ENCODE measurements at places on chromosomes 2 and 18. TPM values are rescaled to one million over a fixed set of nuclear protein-coding genes. Genes with fewer than 3 reads are reported as not detected.

DNA sequence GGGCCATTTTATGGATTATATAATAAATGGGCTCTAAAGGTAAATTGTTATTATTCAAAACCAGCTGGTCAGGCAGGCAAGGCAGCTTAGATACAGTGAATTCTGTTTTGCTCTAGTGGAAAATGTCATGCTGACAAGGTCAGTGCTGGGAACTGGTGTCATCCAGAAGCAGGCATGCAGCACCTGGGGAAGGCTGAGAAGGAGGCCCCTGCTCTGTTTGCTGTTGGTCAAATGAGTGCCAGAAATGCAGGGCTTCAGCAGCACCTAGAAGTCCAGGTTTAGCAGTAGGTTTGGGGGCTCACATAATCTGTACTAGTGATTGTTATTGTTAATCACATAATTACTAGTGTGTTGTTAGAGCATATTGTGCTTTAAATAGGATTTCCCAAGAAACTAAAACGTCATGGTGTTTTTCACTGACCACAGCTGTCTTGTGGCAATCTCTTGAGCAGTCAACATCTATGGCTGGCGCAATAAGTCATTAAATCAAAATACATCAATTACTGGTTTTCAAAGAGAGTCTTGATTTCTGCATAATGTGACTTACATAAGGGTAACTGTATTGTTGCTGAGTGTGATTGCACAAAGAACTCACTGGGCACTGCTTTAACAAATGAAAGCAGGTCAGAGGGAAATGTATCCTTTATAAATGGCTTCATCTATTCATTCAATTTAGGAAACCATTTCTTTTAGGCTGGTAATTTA is 99.1 kb downstream of the MYO3B start:
- no peak overlapping the region for H3K4me3 ChIP-seq
- H3K27ac ChIP-seq = no peak overlapping the region
- DNase-seq = no peak
- no peaks in the 10 kb centered on the region for H3K4me1 ChIP-seq

- H3K4me1 ChIP-seq = no peaks in the 10 kb centered on the region
- no peak overlapping the region for H3K27ac ChIP-seq
- H3K27me3 ChIP-seq = no peaks in the 10 kb centered on the region
- H3K36me3 ChIP-seq = no peaks in the 10 kb centered on the region
Observed at GRCh38 chr2:52128081-52128480, 1096.1 kb upstream of the NRXN1 start.

DNA sequence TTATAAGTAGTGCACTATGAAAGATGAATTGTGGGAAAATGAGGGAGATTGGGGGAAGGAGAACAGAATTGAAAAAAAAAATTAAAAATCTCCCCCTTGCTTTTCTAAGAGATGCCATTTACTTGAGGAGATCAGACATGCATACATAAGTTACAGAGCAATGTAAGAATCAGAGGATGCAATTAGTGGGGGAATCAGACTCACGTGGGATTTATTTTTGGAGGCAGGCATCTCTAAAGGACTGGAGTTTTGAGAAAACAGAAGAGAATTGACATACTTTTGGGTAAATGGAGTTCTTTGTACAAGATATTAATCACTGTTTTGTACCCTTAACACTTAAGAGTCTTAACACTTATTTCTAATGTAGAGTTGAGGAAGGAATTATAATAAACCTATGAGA is 52.7 kb downstream of the MTX2 start:
- no peak overlapping the region for H3K27ac ChIP-seq
- H3K4me3 ChIP-seq = no peak overlapping the region
- peaks cover 4% of the 10 kb centered on the region for H3K36me3 ChIP-seq
- DNase-seq = no peak
- no peaks in the 10 kb centered on the region for H3K27me3 ChIP-seq

DNA sequence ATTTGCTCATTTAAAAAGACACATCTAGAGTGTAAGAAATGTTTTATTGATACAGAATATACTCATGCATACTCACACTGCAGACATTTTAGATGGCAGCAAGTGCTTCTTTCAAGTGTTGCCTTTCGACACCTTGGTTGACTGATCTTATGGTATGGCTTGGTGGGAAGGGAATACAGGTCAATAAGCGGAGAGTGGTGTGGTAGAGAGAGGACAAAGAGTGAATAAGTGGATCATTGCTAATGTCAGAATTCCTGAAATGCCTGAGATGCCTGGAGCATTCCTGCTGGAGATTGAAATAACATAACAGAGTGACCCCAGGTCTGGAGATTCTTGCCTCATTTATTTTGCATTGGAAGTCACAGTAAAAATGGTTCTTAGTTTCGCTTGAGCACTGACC is 76.7 kb downstream of the RND3 start:
- H3K4me1 ChIP-seq = no peaks in the 10 kb centered on the region
- no peaks in the 10 kb centered on the region for H3K27me3 ChIP-seq
- no peaks in the 10 kb centered on the region for H3K36me3 ChIP-seq
- H3K27ac ChIP-seq = no peak overlapping the region
- no peak for DNase-seq

GRCh38 chr2:133573491-133574162 is 5.4 kb upstream of the NCKAP5 start:
- no peaks in the 10 kb centered on the region for H3K36me3 ChIP-seq
- H3K4me1 ChIP-seq = peaks cover 4% of the 10 kb centered on the region
- H3K27ac ChIP-seq = no peak overlapping the region
- H3K27me3 ChIP-seq = no peaks in the 10 kb centered on the region
- no peak overlapping the region for H3K4me3 ChIP-seq

- H3K4me3 ChIP-seq = no peak overlapping the region
- no peak overlapping the region for H3K27ac ChIP-seq
- DNase-seq = no peak
- no peaks in the 10 kb centered on the region for H3K4me1 ChIP-seq
- no peaks in the 10 kb centered on the region for H3K36me3 ChIP-seq
- H3K27me3 ChIP-seq = no peaks in the 10 kb centered on the region
Observed at GRCh38 chr2:100038011-100038410, 104.4 kb downstream of the AFF3 start.

GRCh38 chr18:68418881-68419280 is 296.0 kb downstream of the TMX3 start:
- H3K4me1 ChIP-seq = no peaks in the 10 kb centered on the region
- DNase-seq = no peak
- no peaks in the 10 kb centered on the region for H3K36me3 ChIP-seq
- H3K27me3 ChIP-seq = no peaks in the 10 kb centered on the region

GRCh38 chr2:231449503-231450054 is 14.7 kb downstream of the NCL start:
- H3K4me3 ChIP-seq = no peak overlapping the region
- no peaks in the 10 kb centered on the region for H3K27me3 ChIP-seq
- peaks cover 19% of the 10 kb centered on the region for H3K36me3 ChIP-seq
- H3K4me1 ChIP-seq = no peaks in the 10 kb centered on the region

- no peak overlapping the region for H3K4me3 ChIP-seq
- H3K4me1 ChIP-seq = no peaks in the 10 kb centered on the region
- DNase-seq = no peak
- H3K27me3 ChIP-seq = no peaks in the 10 kb centered on the region
Observed at GRCh38 chr2:201329409-201329808, 27.7 kb downstream of the FLACC1 start.

GRCh38 chr18:292271-292670 is 24.4 kb upstream of the THOC1 start:
- no peak overlapping the region for H3K27ac ChIP-seq
- no peaks in the 10 kb centered on the region for H3K36me3 ChIP-seq

DNA sequence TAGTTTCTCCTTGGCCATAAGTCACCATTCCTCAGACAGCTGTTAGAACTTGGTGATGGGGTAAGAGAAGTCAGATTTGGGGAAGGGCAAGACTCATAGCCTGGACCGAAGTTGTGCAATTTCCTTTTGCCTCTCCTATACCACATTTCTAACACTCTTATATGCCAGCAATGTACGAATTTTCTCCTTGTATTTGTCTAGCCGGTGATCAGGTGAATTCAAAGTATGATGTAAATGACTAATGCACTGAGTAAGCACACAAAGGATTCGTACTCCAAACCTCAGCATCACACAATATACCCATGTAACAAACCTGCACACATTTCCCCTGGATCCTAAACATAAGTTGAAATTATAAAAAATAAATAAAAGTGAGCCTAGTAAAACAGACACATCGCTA is 1143.5 kb upstream of the CELF4 start:
- no peak overlapping the region for H3K27ac ChIP-seq
- H3K4me1 ChIP-seq = no peaks in the 10 kb centered on the region
- no peak overlapping the region for H3K4me3 ChIP-seq
- no peaks in the 10 kb centered on the region for H3K27me3 ChIP-seq

DNA sequence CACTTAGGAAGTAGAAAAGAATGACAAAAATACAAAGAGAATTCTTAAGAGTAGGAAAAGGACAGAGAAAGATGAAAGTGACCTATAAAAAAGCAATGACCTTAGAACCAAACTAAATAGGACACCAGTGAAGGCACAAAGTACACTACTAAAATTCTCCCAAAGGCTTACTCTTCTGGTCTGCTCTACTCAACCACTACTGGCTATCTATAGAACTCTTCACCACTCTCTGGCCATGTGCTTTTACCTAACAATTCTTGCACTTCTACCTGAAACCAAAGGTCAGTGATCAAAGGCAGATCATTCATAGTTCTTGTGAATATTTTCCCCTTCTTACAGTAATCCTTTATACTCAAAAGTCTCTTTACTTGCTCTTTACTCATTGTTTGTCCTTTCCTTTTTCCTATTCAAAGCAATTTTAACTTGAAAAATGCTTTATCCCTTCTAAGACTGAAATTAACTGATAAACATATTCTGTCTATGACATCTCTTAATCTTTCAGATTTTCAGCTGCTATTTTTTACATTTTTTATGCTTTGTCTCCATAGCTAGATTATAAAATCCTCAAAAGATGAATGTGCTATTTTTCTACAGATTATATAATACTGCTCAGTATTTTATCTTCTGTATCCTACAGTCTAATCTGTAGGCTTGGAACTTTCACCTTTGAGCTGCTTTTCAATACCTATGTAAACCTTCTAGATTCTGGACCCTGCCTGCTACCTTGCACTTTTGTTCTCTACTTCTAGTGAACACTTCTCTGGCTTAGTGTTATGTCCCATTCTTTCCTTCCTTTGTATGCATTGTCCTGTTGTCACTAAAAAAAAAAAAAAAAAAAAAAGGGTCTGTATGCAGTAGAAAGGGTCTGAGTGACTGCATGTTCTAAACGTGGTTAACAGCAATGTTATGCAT is 64.6 kb downstream of the NCKAP1 start:
- H3K27me3 ChIP-seq = no peaks in the 10 kb centered on the region
- H3K27ac ChIP-seq = no peak overlapping the region
- no peak overlapping the region for H3K4me3 ChIP-seq
- H3K36me3 ChIP-seq = peaks cover 43% of the 10 kb centered on the region
- no peak for DNase-seq
- H3K4me1 ChIP-seq = no peaks in the 10 kb centered on the region

DNA sequence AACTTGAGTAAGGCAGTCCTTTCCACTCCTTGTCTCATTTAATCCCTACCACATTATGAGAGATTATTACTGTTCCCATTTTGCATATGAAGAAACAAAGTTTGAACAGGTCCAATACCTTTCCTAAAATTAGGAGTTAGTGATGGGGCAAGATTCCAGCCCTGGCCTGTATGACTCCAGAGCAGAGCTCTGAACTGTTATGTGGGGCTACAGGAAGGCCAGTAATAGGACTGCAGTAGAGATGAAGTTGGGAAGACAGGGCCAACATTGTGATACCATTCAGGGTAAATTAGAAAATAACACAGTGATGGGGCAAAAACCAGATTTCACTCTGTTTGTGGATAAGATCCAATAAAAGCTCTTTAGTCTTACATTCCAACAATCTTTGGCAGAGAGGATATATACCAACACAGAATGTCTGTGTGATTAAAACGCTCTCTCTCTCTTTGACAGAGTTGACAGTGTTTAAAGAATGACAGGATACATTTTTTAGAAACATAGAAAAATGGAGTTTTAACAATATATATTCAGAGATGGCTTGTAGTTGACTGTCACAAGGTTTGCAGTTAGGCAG is 22.7 kb downstream of the KATNAL2 start:
- no peaks in the 10 kb centered on the region for H3K36me3 ChIP-seq
- H3K4me3 ChIP-seq = no peak overlapping the region
- no peaks in the 10 kb centered on the region for H3K27me3 ChIP-seq

- peaks cover 15% of the 10 kb centered on the region for H3K4me1 ChIP-seq
- no peaks in the 10 kb centered on the region for H3K27me3 ChIP-seq
- H3K36me3 ChIP-seq = no peaks in the 10 kb centered on the region
- no peak overlapping the region for H3K27ac ChIP-seq
- DNase-seq = peak; percentile 43
Observed at GRCh38 chr2:239212929-239213642, 187.7 kb downstream of the HDAC4 start.

DNA sequence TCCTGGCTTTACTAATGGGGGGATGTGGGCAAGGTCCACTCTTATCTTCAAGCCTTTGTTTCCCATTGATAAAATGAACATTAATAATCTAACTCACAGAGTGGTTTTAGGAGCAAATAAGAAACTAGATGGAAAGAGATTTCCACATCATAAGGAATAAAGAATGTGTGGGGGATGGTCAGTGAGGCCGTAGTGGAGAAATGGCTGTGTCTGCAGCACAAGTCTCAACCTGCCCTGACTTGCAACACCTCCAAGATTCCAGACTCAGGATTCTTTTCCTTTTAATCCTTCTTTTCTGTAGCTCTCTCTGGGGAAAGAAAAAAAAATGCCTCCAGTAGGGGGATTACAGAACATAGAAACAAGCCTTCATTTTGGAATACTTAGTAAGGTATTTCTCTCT is 124.2 kb upstream of the MEX3C start:
- no peaks in the 10 kb centered on the region for H3K27me3 ChIP-seq
- no peaks in the 10 kb centered on the region for H3K4me1 ChIP-seq
- no peaks in the 10 kb centered on the region for H3K36me3 ChIP-seq
- no peak for DNase-seq
- H3K27ac ChIP-seq = no peak overlapping the region

DNA sequence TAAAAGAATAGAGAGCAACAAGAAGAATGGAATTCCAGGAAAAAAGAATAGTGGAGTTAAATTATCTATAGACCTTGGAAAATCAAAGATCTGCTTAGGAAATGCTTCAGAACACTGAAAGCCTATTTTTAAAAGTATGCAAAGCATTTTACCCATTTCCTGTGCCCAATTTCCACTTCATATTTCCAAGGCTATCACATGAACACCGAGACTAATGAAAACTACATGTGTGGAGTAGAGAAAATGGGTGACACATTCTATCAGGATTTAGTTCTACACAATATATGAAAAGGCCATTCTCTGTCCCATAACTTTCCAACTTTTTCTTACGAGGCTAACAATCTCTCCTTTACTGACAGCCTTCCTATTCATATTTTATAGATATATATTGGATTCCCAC is 279.4 kb downstream of the CCDC178 start:
- no peak for DNase-seq
- no peak overlapping the region for H3K27ac ChIP-seq
- no peaks in the 10 kb centered on the region for H3K4me1 ChIP-seq
- no peak overlapping the region for H3K4me3 ChIP-seq
- no peaks in the 10 kb centered on the region for H3K27me3 ChIP-seq
- no peaks in the 10 kb centered on the region for H3K36me3 ChIP-seq

GRCh38 chr2:181558371-181558770 is 98.5 kb downstream of the CERKL start:
- H3K4me3 ChIP-seq = no peak overlapping the region
- no peaks in the 10 kb centered on the region for H3K36me3 ChIP-seq
- H3K27ac ChIP-seq = no peak overlapping the region
- no peaks in the 10 kb centered on the region for H3K4me1 ChIP-seq
- H3K27me3 ChIP-seq = no peaks in the 10 kb centered on the region

GRCh38 chr2:160110674-160111239 is 48.3 kb upstream of the PLA2R1 start:
- peaks cover 25% of the 10 kb centered on the region for H3K4me1 ChIP-seq
- no peak overlapping the region for H3K4me3 ChIP-seq
- H3K36me3 ChIP-seq = no peaks in the 10 kb centered on the region
- H3K27me3 ChIP-seq = no peaks in the 10 kb centered on the region
- H3K27ac ChIP-seq = peak overlapping the region; percentile 35
- no peak for DNase-seq

Gene SPDYA
- 0.76 TPM for total RNA-seq

Gene CYS1
- not detected for total RNA-seq

Gene PKP4
- total RNA-seq = 64.1 TPM

Gene FOXD4L1
- total RNA-seq = not detected

Gene ATP6V1C2
- total RNA-seq = 142 TPM

Gene RAB3GAP1
- total RNA-seq = 62.0 TPM

Gene WNT10A
- 14.3 TPM for total RNA-seq

Data from suprapubic skin (tissue), 4 donors.